Activated T-cell treated with anti-CD3 and anti-CD28 coated beads, Interleukin-2, amount 50 U/mL, for 72 hours (primary cell): ENCODE measurements at places on chromosomes 4 and X. TPM values are rescaled to one million over a fixed set of nuclear protein-coding genes. Genes with fewer than 3 reads are reported as not detected.

DNA sequence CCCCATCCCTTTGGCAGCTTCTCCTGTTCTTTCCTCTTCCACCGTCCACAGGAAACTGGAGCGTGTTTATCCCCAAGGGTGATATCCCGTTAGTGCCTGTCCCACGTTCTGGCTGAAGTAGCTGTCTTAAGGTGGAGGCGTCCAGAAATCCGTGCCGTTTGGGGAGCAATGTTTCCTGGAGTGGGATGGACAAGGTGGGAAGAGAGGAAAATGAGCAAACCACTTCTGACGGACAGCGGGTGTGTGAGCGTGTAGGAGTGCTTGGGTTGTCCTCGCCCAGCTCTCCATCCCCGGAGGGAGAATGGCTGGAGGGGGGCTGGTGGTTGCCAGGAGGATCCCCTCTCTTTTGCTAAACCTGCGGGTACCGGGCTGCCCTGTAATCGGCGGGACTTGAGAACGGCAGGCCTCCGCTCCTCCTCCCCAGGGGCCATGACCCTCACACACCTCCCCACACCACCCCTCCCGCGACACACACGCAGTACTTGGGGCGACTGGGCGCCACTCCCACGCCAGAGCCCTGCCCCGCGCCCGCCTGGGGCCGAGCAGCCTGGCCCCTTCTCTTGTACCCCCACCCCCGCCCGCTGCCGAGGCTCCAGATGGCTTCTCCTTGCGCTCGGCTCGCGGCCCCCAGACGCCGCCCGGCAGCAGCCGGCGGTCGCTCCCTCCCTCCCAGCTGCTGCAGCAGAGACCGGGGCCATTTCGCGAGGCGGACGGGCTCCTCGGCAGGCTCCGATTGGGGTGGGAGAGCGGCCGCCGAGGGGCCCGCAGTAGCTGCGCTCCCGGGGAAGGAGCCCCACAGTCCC, 13.9 kb upstream of the PRDM8 start:
- DNase-seq, result no peak
- peaks cover 47% of the 10 kb centered on the region for H3K4me1 ChIP-seq
- H3K27ac ChIP-seq, result peak overlapping the region; percentile 74
- H3K27me3 ChIP-seq, result peaks cover 46% of the 10 kb centered on the region
- H3K4me3 ChIP-seq, result peak overlapping the region; percentile 85
- H3K36me3 ChIP-seq, result peaks cover 19% of the 10 kb centered on the region

DNA sequence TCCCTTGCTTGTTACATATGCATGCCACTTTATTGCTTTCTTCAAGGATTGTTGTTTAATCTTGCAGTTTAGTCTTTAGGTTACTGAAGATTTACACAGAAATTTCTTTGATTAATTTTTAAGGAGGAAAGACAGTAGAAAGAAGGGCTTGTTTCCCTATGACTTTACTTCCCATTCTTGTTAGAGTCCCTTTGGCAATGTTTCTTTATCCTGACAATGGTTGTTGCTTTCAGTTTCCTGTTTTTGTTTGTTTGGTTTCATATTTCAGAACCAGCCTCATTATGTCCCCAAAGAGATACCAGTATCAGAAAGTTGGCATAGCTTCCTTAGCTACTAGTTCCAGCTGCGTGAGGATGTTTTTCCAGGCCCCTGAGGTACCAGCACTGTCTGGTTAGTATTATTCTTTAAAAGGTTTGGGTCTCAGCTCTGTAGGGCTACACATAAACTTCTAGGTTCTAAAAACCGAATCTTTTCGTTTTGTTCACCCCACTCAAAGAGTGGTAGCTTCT, 61.3 kb upstream of the UNC5C start:
- no peak for DNase-seq
- H3K36me3 ChIP-seq, result no peaks in the 10 kb centered on the region
- H3K27ac ChIP-seq, result no peak overlapping the region
- H3K4me3 ChIP-seq, result no peak overlapping the region
- H3K27me3 ChIP-seq, result peaks cover 18% of the 10 kb centered on the region

The FAM47E gene
- not detected for total RNA-seq

DNA sequence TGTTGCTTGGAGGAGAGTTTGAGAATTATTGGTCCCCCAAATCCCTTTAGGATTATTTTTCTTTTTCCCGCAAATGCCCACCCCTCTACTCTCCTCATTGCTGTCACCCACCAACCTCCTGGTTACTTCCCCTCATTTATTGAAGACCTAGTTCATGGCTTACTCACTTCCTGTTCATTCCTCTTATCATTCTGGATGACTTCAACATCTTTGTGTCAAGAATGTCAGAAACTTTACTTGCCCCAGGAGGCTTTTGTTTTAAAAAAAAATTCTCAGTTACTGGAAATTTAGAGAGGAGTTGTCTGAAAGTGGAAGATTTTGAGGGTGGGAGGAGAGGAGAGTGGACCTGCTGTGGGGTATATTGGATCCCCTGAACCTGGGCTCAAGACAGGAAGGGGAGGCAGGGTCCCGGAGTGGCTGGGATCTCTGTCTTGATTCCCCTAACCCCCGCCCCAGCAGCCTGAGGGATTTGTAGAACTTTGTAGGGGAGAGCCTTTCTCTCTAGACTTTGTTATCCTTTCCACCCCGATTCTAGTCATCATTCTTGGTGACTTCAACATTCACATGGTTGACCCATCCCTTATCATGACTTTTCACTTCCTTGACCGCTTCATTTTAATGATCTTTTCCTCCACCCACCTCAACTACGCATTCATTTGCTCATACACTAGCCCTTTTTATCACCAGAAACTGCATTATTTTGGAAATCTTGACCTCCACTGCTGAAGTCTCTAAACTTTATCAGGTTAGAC, 69.9 kb upstream of the ESX1 start:
- peaks cover 22% of the 10 kb centered on the region for H3K27me3 ChIP-seq
- H3K4me3 ChIP-seq, result no peak overlapping the region
- no peaks in the 10 kb centered on the region for H3K36me3 ChIP-seq
- H3K4me1 ChIP-seq, result peaks cover 4% of the 10 kb centered on the region
- no peak overlapping the region for H3K27ac ChIP-seq

The PABPC1L2B gene
- total RNA-seq, result not detected

DNA sequence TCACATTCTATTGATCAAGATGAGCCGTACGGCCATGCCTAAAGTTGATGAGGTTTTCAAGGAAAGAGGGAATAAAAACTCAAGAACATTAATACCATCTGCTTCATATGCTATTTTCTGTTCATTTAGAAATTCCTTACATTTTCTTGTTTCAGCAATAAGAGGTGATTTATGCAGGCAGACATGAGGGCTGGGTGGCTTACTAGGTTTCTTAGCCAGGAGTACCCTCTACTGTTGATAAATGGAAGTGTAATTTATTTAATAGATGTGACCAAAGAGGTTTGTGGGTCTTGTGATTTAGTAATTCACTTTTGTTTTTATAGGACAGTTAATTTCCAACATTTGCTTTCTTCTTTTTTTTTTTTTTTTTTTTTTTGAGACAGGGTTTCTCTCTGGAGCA, 6.4 kb upstream of the SMIM9 start:
- H3K4me3 ChIP-seq, result no peak overlapping the region
- peaks cover 5% of the 10 kb centered on the region for H3K27me3 ChIP-seq
- no peak for DNase-seq
- H3K27ac ChIP-seq, result no peak overlapping the region
- H3K36me3 ChIP-seq, result no peaks in the 10 kb centered on the region

The CYLC1 gene
- not detected for total RNA-seq

The MAGEA2 gene
- not detected for total RNA-seq

The GAGE2A gene
- total RNA-seq, result not detected

DNA sequence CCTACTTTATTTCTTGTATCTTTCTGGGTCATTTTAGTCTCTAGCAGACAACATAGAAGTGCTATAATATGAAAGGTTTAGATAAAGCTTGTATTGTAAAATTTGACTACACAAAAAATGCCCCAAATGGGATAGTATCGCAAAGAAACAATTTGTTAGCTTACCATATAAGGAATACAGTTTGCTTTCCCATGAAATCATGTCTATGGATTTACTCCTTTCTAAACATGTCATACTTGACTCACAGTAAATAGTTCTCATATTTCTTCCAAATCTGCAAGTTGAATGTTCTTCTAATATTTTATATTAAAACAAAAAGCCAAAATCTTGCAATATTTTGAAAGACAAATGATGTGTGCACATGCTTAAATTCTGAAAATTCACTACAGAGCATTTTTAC, 103.9 kb downstream of the PPA2 start:
- no peak overlapping the region for H3K4me3 ChIP-seq
- no peaks in the 10 kb centered on the region for H3K4me1 ChIP-seq

- no peak for DNase-seq
- H3K4me1 ChIP-seq, result no peaks in the 10 kb centered on the region
- no peaks in the 10 kb centered on the region for H3K27me3 ChIP-seq
- H3K27ac ChIP-seq, result no peak overlapping the region
Observed at GRCh38 chr4:127352220-127353113, 280.3 kb upstream of the INTU start.

The SMIM10L2A gene
- 0.24 TPM for total RNA-seq

DNA sequence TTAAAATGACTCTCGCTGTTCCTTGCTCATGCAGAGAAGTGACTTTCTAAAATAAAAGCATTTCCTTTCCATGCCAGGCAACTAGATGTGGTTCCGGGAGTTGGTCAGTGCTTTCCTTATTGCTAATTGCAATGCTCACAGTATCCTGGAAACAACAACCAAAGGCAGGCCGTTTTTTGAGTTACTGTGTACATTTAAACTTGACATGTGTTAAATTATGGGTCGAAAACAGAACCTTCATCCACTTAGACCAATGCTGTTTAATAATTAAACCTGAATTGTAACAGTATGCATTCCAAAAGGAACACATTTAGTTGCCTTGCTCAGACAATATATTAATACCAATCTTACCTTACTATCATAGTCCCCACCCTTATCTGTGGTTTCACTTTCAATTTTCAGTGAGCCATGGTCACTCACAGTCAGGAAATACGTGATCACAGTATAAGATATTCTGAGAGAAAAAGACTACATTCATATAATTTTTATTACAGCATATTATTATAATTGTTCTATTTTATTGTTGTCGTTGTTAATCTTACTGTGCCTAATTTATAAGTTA, 102.6 kb downstream of the HS6ST2 start:
- peaks cover 4% of the 10 kb centered on the region for H3K4me1 ChIP-seq
- H3K27ac ChIP-seq, result no peak overlapping the region
- H3K36me3 ChIP-seq, result no peaks in the 10 kb centered on the region
- peaks cover 59% of the 10 kb centered on the region for H3K27me3 ChIP-seq

GRCh38 chr4:139762720-139763119, 97.1 kb downstream of the MGST2 start:
- H3K27me3 ChIP-seq, result no peaks in the 10 kb centered on the region
- peaks cover 3% of the 10 kb centered on the region for H3K4me1 ChIP-seq
- no peak overlapping the region for H3K4me3 ChIP-seq
